ENCODE measurements at places on chromosomes 13 and 19.

DNA sequence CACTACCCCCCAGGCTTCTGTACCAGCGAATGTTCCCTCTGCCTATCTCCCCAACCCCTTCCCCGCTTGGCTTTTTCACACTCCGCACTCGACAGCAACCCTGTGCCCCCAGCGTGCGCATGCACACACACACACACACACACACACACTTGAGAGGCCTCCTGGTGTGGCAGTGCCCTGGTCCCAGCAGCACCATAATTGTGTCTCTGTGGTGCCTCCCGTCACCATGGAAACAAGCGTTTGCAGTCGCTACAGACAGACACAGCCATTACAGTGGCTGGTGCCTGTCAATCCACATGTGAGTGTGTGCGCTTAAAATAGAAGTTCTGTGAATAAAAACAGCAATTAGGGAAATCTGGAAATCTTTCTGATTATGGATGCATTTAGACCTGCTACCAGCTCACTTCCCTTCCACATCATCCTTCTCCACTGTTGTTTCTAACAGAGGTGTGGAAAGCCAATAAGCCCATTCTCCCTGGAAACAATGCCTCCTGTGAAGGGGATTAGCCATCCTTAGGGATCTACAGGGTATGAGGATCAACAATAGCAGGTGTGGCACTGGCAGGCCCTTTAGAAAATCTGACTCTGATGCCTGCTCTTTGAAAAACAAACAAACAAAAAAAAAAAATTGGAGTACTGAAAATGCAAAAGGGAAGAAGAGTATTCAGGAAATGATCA is 146.3 kb downstream of the DCLK1 start:
- no peak for DNase-seq

DNA sequence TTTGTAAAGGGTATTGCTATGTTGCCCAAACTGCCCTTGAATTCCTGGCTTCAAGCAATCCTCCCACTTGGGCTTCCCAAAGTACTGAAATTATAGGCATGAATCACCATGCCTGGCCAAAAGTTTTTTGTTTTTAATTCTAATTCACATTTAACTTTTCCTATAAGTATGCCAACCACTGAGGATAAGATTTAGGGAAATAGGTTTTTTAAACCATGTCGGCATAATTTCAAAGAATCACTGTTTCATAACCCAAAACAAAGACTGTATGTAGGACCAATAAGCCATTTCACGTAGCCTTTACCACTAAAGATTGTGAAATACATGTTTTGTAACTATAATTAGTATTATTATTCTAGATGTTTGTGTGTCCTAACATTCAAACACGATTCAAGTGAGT is 8.2 kb downstream of the ZDHHC20 start:
- no peak for DNase-seq

GRCh38 chr13:111281751-111282311 is 38.6 kb upstream of the TEX29 start:
- DNase-seq = no peak

GRCh38 chr13:22765547-22765946 is 415.2 kb upstream of the SGCG start:
- DNase-seq = no peak

DNA sequence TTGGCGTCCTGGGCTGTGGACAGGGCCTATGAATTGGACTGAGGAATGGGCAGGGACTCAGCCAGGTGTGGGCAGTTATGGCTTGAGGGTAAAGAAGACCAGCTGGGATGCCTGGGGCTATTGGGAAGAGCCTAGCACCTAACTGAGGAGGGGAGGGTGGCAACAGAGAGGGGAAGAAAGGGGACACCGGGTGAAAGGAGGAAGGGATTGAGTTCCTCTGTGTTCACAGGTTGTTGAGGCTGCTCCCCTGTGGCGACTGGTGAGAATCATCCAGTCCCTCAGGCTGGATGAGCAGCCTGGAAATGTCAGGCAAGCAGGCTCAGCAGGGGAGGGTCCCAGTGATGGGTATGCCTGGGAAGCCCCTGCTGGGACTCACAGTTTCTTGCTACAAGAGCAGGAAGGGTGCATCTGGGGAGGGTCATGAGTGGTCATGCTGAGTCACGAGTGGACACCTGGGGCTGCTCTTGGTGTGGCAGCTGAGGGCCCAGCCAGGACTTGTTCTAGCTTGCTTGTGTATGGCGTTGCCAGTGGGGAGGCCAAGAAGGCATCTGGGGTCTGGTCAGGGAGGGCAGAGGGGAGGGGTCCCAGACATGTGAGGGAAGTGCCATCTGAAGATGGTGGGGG is 1.4 kb downstream of the ZNF324 start:
- DNase-seq = no peak

DNA sequence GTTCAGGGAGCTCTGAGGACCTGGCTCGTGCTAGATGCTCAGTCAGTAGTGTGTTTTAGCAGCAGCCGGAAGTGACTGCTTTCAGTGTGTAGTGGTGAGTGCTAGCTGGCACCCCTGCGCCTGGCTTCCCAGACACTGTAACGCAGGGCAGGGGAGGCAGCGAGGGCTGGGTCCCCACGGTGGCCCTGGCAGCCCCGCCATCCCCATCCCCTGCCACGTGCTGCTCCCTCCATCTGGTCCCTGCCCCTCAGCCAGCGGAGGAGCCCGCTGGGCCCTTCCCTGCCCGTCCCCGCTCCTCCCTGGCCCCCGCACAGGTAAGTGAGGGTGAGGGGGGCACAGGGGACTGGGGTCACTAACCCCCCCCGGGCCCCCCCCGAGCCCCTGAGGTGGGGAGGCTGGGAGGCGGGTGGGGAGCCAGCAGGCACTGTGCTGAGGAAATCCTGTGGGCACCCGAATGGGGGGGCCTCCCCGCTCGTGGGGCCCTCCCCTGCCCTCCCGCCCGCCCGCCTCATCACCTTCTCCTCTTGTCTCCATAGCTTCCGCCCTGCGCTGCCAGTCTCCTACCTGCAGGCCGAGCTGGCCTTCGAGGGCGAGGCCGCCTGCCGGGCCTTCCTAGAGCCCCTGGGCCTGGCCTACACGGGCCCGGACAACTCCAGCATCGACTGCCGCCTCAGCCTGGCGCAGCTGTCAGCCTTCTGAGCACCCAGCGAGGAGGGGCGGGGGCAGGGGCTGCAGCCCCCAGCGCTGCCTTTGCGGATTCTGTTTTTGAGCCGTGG is 3.2 kb downstream of the LENG9 start:
- no peak for DNase-seq

DNA sequence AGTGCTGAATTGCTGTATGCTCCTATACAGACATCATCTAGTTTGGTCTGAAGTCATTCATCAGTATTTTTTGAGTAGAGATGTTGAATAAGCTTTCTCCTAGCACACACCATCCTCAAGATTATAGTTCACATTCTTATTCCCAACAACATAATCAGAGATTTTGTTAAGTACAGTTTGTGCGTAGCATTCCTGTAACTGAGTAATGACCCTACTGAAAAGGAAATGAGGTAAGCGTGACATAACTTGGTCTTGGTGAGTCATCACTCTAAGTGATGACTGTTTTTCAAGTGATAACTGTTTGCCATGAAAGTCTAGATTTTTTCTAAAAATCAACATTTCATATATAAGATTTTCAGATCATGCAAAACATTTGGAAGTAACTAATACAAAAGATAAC is 18.5 kb upstream of the FAM216B start:
- DNase-seq = no peak

GRCh38 chr19:47445937-47446402 is 25.7 kb downstream of the SLC8A2 start:
- DNase-seq = no peak

DNA sequence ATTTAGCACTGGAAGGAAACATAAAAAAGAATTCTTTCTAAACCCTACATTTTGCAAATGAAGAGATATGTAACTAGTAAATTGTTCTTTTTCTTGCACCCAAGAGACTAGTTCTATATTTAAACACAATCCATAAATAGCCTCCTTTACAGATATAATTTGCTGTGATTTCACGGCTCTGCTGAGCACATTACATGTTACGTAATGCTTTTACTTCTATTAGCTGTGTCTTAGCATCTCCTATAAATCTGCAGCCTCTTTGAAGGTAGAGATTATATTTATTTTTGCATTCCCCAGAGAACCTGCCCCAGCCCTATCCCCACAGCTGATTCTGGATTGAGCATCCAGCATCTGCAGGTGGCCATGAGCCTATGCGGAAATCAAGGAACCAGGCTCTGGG is 32.2 kb downstream of the LACC1 start:
- DNase-seq = no peak

- no peak for DNase-seq
Measured at GRCh38 chr13:99992949-99993351, 11.4 kb downstream of the ZIC2 start.

GRCh38 chr13:105345131-105345530 is 1190.3 kb downstream of the EFNB2 start:
- no peak for DNase-seq

DNA sequence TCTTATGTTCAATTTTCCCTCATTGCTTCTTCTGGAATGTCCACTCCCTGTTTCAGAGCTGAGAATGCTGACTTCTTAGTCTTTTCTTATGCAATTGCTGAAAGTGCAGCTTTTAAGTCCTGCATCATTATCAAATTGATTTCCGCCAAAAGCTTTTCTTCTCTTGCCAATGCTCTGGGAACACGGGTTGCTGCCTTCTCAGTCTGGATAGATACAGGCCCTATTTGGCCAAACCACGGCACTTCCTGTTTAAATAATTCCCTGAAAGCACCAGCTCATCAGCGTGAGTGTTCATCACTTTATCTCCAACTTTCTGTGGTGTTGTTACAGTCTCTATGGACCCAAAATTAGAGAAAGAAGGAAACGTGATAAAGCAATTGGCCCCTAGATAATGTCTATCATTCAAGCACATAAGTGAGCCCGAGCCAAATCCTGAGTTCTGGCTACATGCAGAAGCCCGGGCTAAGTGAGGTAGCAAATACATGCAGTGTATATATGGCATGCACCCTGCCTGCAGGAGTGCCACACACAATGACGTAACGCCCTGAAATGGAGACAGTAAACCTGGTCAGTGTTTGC is 85.7 kb downstream of the CYSLTR2 start:
- no peak for DNase-seq

DNA sequence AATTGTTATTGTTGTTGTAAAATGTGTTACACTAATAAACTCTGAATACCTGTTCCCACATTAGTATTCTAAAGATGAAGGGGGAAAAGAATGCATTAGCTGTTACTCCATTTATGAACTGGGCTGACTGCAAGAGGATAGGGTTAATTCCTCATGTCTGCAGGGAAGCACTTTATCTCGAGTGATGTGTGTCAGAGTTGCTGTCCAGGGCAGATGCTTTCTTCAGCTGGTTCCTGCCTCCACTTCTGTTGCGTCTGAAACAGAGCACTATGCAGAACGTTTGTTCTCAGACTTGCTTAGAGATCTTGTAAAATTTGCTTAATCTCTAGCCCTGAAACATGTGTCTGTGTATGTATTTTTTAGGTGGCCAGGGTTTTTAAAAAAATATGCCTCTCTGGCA is 318.8 kb downstream of the SPRY2 start:
- no peak for DNase-seq

- DNase-seq = no peak
Measured at GRCh38 chr19:45764945-45765701, 3.9 kb downstream of the SIX5 start.

DNA sequence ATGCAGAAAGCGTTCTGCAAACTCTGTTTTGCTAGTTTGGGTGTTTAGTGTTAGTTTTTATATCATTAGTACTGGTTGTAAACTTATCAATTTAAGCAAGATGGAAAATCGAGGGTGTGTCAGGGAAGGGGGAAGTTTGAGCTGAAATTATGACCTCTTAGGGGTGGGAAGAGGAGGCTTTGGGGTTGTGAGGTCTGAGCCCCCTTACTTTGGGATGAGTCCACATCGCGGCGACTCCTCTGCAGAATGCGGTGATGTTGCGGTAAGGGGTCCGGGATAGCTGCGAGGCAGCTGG is 743 bp upstream of the NDUFS7 start:
- no peak for DNase-seq

DNA sequence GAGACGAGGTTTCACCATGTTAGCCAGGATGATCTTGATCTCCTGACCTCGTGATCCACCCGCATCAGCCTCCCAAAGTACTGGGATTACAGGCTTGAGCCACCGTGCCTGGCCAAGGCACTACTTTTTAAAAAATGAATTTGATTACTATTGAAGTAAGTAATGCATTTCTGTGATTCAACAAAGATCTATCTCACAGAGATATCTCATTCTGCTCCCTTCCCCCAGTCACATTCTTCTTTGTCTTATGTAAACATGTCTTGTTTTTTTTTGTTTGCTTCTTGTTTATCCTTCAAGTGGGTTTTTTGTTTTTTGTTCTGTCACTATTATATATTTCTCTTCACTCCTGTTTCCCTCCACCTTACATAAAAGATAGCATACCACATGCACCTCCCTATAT is 6.6 kb downstream of the ZNF146 start:
- no peak for DNase-seq

- DNase-seq = no peak
Measured at GRCh38 chr13:95226050-95226449, 75.2 kb downstream of the ABCC4 start.

GRCh38 chr13:25420161-25420560 is 48.4 kb downstream of the ATP8A2 start:
- DNase-seq = no peak

DNA sequence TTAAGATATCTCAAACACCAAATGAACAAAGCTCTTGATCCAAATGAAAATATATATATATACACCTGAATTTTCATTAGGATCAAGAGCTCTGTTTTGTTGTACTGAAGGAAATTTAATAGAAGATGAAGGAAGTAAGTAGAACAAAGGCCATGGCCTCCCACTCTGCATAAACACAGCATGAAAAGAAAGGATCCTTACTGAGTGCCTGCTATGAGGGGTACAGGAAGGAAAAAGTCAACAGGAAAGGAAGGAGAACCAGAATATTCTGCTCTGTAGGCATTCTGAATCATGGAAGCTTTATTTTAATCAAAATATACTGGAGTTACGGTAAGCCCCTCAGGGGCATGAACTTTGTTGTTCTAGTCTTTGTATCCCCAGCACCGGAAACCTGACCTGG is 22.1 kb downstream of the TMTC4 start:
- DNase-seq = no peak

DNA sequence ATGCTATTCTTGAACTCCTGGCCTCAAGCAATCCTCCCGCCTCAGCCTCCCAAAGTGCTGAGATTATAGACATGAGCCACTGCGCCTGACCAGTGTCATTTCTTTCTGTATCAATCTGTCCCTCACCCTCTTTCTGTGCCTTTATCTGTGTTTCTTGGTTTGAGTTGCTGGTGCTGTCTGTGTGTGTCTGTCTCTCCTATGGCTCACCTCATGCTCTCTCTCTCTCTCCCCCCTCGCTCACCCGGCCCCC is 9.9 kb downstream of the IRF2BP1 start:
- no peak for DNase-seq

DNA sequence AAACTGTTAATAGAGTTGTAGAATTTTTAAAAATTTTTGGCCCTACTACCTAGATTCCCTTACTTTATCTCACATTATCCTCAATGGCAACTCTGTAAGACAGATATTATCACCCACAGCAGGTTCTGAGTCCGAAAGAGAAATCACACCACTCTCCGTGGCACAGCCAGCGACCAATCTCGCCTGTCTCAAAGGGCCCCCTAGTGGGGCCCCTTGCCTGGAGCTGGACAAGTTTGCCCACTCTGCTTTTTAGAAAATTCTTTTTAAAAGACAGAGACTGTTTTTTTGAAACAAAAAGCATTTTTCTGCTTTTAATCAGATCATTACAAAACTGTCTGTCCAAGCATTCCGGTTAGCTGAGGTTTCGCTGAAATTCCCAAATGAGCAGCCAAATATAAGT is 21.7 kb downstream of the PHF11 start:
- DNase-seq = no peak

GRCh38 chr13:100178309-100178708 is 89.4 kb downstream of the PCCA start:
- no peak for DNase-seq

All from stimulated activated CD4-positive, alpha-beta T cell treated with anti-CD3 and anti-CD28 coated beads, Interleukin-12 subunit alpha, Interleukin-12 subunit beta, amount 100 ng/mL, for 48 hours (primary cell).